ENCODE measurements at places on chromosomes 2 and 18. TPM values are rescaled to one million over a fixed set of nuclear protein-coding genes. Genes with fewer than 3 reads are reported as not detected.

Gene GPC1
- 18.6 TPM for total RNA-seq

Gene SIX2
- 0.14 TPM for total RNA-seq

Gene PHOSPHO2
- total RNA-seq = 1.5 TPM

Gene SCG2
- total RNA-seq = not detected

Gene DSG1
- total RNA-seq = not detected

DNA sequence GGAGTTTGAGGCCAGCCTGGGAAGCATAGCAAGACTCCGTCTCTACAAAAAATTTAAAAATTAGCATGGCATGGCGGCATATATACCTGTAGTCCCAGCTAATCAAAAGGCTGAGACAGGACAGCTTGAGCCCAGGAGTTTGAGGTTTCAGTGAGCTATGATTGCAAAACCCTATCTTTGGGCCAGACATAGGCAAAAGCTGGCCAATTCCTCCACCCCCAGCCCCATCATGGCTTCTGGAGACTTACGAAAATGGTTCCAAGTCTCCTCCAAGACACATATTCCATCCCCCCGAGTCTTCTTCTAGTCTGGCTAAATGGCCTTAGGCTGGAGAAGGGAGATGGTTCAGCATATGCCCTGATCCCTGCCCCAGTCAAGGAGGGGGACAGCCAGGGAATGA is 172.8 kb upstream of the HAAO start:
- no peak for DNase-seq

DNA sequence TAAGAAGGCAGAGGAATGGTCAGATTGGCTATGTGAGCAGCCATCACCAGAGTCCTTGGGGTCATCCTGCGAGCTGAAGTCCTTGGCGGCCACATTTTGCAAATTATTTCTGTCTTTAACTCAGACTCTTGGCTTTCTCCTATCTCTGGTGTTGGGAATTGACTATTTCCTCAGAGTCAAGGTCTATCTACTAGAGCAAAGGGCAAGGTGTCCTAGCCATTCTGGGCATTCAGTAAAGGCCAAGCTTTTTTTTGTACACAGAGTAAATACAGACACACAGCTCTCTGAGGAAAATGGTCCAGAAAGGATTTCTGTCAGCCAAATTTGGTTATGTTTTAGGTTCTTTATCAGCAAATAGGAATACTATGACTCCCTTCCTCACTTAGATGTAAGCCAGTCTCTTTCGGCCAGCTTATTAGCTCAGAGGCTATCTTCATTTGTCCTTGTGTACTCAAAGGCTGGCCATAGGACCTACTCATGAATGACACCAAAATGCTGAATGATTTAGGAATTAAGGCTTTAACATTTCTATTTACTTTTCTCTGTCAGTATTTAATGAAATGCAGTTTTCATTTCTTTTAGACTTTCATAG is 146.5 kb downstream of the CNTNAP5 start:
- DNase-seq = no peak

- no peak for DNase-seq
Measured at GRCh38 chr2:88199912-88200682, 30.0 kb downstream of the THNSL2 start.

DNA sequence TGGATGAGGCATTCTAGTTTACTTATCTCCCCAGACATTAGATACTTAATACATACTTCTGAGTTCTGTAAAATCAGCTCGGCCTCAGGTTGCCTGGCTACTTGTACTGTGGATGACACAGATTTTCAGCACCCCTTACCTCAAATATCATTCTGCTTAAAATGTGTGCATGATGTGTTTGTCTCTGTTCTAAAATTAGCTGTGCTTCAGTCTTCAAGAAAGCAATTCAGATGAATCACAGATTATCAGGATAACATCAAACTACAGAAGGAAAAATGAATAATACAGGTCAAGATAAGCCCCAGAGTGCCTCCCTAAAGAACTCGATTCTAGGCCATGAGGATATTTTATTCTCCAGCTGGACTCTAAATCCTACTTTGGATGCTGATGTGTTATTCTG is 21.3 kb upstream of the MAPRE2 start:
- no peak for DNase-seq
